EH (cell line): ENCODE measurements at places on chromosomes 16 and 17.

DNA sequence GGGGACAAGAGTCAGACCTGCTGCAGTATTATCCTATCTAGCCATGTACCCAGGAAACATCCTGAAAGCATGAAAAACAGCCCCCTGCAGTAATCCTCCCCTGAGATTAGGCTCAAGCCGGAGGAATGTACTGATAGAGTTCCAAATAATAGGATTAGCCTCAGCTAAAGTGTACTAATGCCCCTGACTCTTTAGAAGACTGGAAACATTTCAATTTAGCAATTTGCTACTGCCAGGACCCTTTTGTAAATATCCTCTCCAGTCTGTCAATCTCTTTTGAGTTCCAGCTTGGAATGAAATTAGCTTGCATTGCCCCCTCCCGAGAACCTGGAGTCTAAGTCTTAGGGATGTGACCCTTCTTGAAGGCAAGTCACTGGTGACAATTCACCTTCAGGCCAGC, 110.8 kb upstream of the DNAH9 start:
- DNase-seq = no peak

GRCh38 chr16:12172343-12172742, 195.8 kb downstream of the SNX29 start:
- DNase-seq = no peak

GRCh38 chr16:72948238-72948829, 99.6 kb downstream of the ZFHX3 start:
- no peak for DNase-seq

- peak; percentile 72 for DNase-seq
These were observed 20.7 kb upstream of the CMTM4 start for GRCh38 chr16:66717112-66717675.

- DNase-seq = peak; percentile 53
These were observed 3.8 kb upstream of the C1QL1 start for GRCh38 chr17:44971776-44972483.

- no peak for DNase-seq
These were observed 145.6 kb upstream of the RCVRN start for GRCh38 chr17:10050597-10051101.

DNA sequence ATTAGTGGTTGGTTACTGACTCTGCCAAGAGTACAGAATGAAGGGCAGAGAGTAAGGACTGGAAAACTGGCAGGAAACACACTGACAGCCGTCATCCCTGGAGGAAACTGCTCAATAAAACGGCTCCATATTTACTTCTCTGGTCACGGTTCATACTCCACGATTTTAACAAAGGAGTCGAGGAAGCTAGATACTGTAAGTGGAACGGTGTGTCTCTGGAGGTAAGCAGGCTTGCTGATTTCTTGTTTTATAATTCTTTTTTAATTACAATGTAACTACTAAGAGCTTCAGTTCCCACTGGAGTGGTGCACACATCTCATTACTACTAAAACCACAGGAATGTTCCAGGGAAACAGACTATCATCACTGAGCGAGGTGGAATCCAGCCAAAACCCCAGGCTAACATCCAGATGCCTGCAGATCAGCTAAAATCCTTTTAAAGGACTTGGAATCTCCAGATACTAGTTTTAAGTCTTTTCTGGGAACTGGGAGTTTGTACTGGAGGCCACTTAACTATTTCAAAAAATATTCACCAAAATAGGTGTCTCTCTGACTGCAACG, 17.8 kb downstream of the SERPINF1 start:
- peak; percentile 98 for DNase-seq

- no peak for DNase-seq
These were observed 10.2 kb downstream of the MYO18A start for GRCh38 chr17:29169806-29170591.

GRCh38 chr16:75263291-75263962, 12.0 kb upstream of the BCAR1 start:
- DNase-seq = no peak

GRCh38 chr16:57755726-57756423, 20.3 kb downstream of the KATNB1 start:
- DNase-seq = no peak

- DNase-seq = peak; percentile 53
These were observed 24.2 kb downstream of the SAP30BP start for GRCh38 chr17:75691371-75691791.

- no peak for DNase-seq
These were observed 48.4 kb downstream of the SEC14L1 start for GRCh38 chr17:77189148-77189547.

GRCh38 chr16:12432136-12432535, 371.6 kb downstream of the CPPED1 start:
- no peak for DNase-seq

DNA sequence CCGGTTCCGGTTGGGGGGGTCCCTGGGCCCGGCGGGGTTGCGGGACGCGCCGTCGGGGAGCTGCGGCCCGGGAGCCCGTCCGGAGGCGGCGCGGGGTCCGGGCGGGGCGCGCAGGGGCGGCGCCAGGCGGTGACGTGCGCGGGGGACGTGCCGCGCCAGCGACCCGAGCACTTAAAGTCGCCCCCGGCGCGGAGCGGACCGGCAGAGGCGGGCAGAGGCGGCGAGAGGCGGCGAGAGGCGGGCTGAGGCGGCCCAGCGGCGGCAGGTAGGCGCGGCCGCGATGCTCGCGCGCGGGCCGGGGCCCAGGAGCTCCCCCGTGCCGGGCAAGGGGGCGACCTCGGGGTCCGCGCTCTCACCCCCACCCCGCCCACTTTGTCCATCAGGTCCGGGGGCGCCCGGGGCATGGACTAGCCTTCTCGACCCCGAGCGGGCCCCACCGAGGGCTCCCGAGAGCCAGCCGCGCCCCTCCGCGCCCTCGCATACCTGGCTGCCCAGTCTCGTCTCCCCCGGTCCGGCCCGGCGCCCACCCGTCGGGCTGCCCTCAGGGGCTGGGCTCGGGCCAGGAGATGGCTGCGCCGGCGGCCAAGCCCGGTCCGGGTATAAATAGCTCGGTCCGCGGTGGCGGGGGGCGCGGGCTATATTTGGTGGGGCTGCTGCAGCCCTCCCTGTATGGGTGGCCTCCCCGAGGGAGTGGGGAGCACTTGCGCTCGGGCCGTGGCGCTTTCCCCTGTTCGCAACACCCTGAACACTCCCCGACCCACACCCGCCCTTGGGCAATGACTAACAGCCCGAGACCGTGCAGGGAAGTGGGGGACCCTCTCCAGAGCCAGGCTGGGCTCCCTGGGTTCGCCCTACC, at the start of gene SLC16A3:
SLC16A3 (plus strand) TSS at position 201 of the 856 bp plus-strand sequence. CDS start 6,967 bp downstream, outside the sequence.
- peak; percentile 84 for DNase-seq

GRCh38 chr17:73350864-73351263, 39.1 kb upstream of the CDC42EP4 start:
- no peak for DNase-seq

DNA sequence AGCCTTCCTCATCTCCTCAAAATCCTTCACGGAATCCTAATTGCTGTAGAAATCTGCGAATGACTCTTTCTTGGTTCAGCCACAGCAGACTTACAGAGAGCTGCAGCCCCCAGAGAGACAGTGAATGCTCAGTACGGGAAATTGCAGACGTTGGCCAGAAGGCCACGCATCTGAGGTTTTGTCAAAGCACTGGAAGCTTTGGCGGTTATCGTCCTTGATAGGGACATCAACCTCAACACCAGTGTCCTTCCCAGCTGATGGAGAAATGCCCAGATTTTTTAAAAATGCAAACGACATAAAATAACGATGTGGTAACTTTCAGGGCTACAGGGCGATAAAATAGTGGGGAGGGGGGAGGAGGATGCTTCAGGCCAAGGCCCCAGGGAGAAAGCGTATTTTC, 166.6 kb upstream of the CIBAR2 start:
- no peak for DNase-seq

DNA sequence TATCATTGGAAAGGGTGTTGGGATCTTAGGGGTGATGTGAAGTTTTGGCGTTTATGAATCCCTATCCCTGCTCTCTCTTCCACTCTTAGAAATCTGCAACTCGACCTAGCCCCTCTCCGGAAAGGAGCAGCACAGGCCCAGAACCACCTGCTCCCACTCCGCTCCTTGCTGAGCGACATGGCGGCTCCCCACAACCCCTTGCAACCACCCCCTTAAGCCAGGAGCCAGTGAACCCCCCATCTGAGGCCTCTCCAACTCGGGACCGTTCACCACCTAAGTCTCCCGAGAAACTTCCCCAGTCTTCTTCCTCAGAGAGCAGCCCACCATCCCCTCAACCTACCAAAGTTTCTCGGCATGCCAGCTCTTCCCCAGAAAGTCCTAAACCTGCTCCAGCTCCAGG, 9.0 kb downstream of the SRRM2 start:
- DNase-seq = no peak

DNA sequence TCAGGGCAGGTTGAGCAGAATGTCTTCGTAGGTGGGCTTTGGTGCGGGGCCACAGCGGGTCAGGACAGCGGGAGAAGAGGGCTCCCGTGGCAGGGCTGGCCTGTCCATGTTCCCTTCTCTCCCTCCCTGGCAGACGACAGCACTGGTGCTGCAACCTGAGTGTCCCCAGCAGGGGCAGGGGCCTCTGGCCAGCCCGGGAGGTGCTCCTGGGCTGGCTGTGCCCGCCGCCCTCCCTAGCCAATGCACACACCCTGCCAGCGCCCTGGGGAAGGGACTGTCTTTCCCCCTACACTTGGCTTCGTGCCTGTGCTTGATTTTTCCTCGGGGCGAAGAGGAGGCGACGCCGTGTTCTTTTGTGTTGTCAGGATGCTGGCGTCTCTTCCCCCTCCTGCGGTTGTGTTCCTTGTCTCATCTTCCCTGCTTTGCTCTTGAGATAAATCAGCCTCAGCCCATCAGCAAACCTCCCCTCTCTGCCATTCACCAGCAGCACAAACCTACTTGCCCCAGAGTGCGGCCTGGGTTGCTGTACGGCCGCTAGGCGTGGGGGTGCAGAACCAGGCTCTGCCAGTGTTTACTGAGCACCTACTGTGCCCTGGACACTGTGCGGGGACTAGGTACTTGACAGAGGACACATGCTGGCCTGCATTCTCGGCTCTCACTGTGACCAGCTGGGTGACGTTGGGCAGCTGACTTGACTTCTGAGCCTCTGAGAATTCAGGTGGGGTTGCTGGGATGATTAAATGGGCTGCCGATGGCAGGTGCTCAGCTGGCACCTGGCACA, 237.3 kb upstream of the CIBAR2 start:
- DNase-seq = no peak
